Tongue (tissue), 3 donors: ENCODE measurements at places on chromosomes 13 and 19. TPM values are rescaled to one million over a fixed set of nuclear protein-coding genes. Genes with fewer than 3 reads are reported as not detected.

RAB4B gene
- 5.6 TPM for total RNA-seq

S1PR4 gene
- total RNA-seq: 1.0 TPM

HOMER3 gene
- 30.1 TPM for total RNA-seq

PTH2 gene
- total RNA-seq: not detected

ADM5 gene
- 0.92 TPM for total RNA-seq

GPR4 gene
- total RNA-seq: 0.31 TPM

ADGRE3 gene
- not detected for total RNA-seq

ZNF112 gene
- 12.0 TPM for total RNA-seq

NLRP5 gene
- total RNA-seq: not detected

OPA3 gene
- total RNA-seq: 6.4 TPM

SPTBN4 gene
- total RNA-seq: 0.92 TPM

SPACA4 gene
- total RNA-seq: not detected

SULT2B1 gene
- 2.4 TPM for total RNA-seq

HCN2 gene
- total RNA-seq: 0.41 TPM

ENOX1 gene
- 11.8 TPM for total RNA-seq

CRLF1 gene
- total RNA-seq: 38.4 TPM

ZNF681 gene
- 4.7 TPM for total RNA-seq

RXFP2 gene
- total RNA-seq: not detected

TPGS1 gene
- 34.5 TPM for total RNA-seq

ATP4B gene
- not detected for total RNA-seq

ALKBH6 gene
- total RNA-seq: 10.1 TPM

ZNF98 gene
- 2.3 TPM for total RNA-seq

GRK1 gene
- not detected for total RNA-seq

CYP4F3 gene
- 1.4 TPM for total RNA-seq

TDRD12 gene
- 0.41 TPM for total RNA-seq

GNG8 gene
- total RNA-seq: not detected

DCT gene
- 0.62 TPM for total RNA-seq

KIR2DL4 gene
- not detected for total RNA-seq

TGFBR3L gene
- total RNA-seq: not detected

SCN1B gene
- 12.9 TPM for total RNA-seq

NOVA2 gene
- 2.9 TPM for total RNA-seq

ZNF324B gene
- total RNA-seq: 5.9 TPM

KIR3DL1 gene
- not detected for total RNA-seq

ZNF610 gene
- 8.9 TPM for total RNA-seq

AKT1S1 gene
- 4.5 TPM for total RNA-seq

ATXN8OS gene
- not detected for total RNA-seq

MED4 gene
- total RNA-seq: 53.3 TPM

NLRP13 gene
- not detected for total RNA-seq

THSD1 gene
- 24.5 TPM for total RNA-seq
